ENCODE measurements at places on chromosomes 12 and 14.

DNA sequence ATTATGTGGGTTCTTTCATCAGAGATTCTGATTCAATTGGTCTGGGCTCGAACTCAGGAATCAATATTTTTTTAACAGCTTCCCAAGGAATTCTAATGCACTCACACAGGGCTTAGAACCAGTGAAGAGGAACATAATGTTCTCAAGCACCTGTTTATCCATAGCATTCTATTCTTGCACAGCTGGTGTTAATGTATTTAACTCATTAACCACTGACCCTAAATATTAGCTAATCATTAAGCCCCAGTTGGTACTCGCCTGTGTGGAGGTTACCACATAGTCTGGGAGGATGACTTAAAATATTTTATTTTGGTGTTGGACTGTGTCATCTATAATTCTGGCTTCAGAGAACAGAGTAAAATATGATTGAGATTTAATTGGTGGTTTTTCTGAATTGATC lies 45.3 kb downstream of the LRP6 start:
- DNase-seq, result no peak

DNA sequence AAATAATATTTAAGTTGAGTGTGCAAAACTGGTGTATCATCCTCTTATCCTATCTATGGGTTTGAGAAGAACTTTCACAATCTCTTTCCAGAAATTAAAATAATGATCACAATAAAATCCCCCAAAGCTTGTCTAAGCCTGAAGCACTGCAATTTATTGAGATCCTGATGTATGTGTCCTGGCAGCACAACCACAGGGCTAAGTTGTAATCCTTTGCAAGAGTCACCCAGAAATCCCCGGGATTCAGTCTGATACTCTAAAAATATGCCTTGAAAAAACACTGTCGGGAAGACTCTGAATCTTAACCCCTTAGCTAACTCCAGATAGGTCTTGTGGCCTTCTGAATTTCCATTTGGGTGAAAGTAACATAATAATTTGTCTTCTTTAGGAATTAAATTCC lies 40.3 kb upstream of the STXBP6 start:
- no peak for DNase-seq

- DNase-seq, result peak; percentile 94
These were observed 3.9 kb downstream of the DDN start for GRCh38 chr12:48995086-48995879.

- no peak for DNase-seq
These were observed 98.3 kb downstream of the PTGER2 start for GRCh38 chr14:52412426-52412825.

DNA sequence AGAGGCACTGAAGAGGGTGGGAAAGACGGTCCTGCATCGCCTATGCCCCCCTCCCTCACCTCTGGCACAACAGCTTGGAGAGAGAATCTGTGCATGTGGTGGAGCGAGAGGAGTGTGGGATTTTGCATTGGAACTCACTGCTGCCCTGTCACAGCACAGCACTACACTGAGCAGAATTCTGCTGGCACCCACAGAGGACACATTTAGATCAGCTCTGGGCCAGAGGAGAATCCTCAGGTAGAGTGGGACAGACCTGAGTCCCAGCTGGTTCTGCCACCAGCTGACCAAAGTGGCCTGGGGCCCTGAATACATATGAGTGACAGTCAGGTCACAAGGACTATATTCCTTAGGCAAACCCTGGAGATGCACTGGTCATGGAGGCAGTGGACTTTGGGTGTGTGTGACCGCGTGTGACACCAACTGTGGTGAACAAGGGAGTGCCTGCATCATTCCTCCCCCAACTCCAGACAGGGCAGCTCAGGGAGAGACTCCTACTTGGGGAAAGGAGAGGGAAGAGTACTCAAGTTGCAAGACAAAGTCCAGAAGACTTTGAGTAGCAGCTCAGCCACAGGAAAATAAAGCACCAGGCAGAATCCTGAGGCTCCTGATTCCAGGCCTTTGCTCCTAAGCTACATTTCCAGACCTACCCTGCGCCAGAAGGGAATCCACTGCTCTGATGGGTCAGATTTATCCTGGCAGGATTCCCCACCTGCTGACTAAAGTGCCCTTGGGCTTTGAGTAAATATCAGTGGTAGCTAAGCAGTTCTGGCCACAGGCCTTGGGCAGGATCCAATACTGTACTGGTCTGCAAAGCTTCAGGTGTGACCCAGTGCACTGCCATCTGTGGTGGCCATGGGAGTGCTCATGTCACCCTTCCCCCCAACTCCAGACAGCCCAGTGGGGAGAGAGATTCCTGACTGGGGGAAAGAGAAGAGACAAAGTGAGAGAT lies 10.6 kb upstream of the ACOT1 start:
- DNase-seq, result no peak

- DNase-seq, result no peak
These were observed 35.7 kb upstream of the NCOR2 start for GRCh38 chr12:124603100-124603541.

DNA sequence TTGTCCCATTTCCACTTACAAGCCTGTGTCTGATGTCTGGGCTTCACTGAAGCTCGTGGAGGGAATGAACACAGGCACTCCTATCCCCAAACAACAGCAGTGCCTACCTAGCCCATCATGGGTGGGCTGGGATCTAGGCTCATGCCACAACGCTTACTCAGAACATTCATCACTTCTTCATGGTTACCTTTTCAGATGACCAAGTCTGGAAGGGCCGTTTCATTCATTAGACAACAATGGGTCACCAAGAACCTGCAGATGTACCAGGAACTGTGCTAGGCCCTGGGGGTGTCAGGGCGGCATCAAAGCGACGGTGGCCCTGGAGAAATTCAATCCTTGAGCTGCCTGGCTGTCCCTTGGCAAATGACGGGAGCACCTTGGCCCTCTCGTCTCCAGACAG lies 64.9 kb upstream of the FZD10 start:
- DNase-seq, result no peak

- DNase-seq, result no peak
These were observed 238.0 kb downstream of the CHST11 start for GRCh38 chr12:104694711-104695110.
